ENCODE measurements at places on chromosomes 5 and 9. TPM values are rescaled to one million over a fixed set of nuclear protein-coding genes. Genes with fewer than 3 reads are reported as not detected.

- no peak for DNase-seq
Measured at GRCh38 chr9:72297516-72297915, 67.5 kb downstream of the ZFAND5 start.

DNA sequence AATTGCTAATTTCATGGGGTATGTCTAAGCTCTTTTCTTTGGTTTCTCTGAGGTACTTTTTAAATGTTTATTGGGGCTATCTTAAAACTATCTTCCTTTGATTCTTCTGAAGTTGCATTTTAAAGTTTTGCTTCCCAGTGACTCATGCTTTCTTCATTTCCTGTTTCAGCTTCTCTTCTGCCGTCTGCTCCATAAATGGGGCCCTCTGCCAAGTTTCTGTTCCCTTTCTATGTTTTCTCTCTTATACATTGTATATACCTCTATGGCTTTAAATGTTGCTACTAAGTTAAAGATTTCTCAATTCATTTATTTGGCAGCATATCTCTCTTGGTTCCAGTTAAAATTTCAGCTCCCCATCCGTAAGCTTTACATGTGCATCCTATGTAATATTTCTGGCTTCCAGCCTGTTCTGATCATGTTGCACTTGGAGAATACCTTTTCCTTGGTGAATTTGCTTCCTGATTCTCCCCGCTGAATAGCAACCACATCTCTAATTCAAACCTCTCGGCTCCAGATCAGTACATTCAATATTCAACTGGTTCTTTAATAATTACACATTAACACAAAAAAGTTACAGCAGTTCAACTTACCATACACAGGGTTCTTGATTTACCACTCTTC lies 125.3 kb downstream of the ST8SIA4 start:
- peak; percentile 20 for DNase-seq

DNA sequence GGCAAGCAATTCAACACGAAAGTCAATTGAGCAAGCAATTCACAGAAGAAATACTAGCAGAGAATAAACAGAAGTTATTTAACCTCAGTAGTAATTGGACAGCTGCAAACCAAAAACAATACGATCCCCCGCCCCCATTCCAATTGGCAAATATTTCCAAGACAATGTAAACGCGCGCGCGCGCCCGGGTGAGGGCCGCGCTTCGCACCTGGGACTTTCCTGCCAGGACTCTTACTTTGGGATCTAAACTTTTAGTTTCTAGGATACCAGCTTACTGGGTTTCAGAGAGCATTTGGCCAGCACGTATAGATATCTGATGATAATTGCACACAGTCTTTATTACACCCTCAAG lies 8.6 kb downstream of the RUFY1 start:
- DNase-seq: no peak

The HRCT1 gene
- total RNA-seq: 9.3 TPM

DNA sequence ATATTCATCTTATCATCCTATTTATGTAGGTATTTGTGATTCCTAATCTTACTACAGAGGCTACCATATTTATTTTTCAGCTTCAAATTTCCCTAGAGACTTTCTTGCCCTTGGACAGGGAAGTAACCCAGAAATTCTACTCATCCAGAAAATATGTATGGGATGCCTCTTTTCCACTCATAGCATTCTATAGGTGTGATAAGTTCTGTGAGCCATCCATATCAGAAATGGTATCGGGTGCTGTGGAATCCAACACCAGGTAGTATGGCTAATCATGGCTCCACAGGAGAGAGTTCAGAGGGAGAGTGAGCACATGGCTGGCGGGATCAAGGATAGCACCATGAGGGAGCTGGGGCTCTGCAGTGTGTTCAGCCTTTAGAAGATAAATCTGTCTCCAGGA lies 349.3 kb upstream of the ACTBL2 start:
- DNase-seq: no peak

Data from left cardiac atrium (tissue), 4 donors.